ENCODE measurements at places on chromosomes 16 and 17. TPM values are rescaled to one million over a fixed set of nuclear protein-coding genes. Genes with fewer than 3 reads are reported as not detected.

The OTOA gene
- not detected for total RNA-seq

The CSH1 gene
- total RNA-seq, result not detected

The RNU2-1 gene
- 5,534 TPM for total RNA-seq

The BORCS6 gene
- 6.4 TPM for total RNA-seq

GRCh38 chr16:29738514-29738913, 7.3 kb downstream of the C16orf54 start:
- peaks cover 81% of the 10 kb centered on the region for H3K4me1 ChIP-seq
- no peak overlapping the region for H3K4me3 ChIP-seq
- peaks cover 24% of the 10 kb centered on the region for H3K36me3 ChIP-seq
- H3K27ac ChIP-seq, result peak overlapping the region; percentile 87
- H3K27me3 ChIP-seq, result no peaks in the 10 kb centered on the region

- H3K4me3 ChIP-seq, result no peak overlapping the region
- no peak for DNase-seq
Observed at GRCh38 chr17:49471089-49471683, 23.9 kb upstream of the NGFR start.

DNA sequence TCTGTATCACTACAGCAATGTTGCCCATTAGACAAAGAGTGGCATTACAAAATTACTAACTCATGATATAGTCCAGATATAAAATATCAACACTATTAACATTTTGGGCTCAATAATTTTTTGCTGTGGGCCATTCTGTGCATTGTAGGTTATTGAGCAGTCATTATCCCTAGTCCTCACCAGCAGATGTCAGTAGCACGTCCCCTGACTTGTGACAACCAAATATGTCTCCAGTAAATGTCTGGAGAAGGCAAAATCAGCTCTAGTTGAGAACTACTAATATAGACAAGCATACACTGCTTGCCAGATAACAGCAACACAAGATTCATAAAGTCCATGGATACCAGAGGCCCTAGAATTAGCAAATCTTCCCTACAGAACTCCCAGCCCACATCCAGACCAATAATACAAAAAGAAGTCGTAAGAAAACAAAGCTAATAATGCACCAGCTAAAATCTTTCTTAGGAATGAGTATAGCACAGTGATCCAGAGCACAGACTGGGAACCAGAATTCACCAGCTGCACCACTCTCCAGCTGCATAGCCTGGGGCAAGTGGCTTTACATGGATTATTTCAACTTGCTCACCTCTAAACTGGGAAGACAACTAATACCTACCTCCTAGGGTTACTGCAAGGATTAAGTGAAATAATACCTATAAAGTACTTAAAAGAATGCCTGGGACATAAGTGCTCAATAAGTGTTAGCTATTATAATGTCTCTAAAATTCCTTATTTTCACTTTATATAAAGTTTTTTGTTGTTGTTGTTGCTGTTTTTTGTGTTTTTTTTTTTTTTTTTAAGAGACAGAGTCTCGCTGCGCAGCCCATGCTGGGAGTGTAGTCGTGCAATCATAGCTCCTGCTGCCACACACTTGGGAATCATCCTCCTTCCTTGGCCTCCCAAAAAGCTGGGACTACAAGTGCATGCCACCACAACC, 23.7 kb downstream of the HELZ start:
- DNase-seq, result no peak
- H3K4me1 ChIP-seq, result peaks cover 8% of the 10 kb centered on the region
- no peaks in the 10 kb centered on the region for H3K27me3 ChIP-seq
- H3K36me3 ChIP-seq, result peaks cover 40% of the 10 kb centered on the region
- no peak overlapping the region for H3K27ac ChIP-seq

The TEKT5 gene
- not detected for total RNA-seq

The DHRS7C gene
- not detected for total RNA-seq

DNA sequence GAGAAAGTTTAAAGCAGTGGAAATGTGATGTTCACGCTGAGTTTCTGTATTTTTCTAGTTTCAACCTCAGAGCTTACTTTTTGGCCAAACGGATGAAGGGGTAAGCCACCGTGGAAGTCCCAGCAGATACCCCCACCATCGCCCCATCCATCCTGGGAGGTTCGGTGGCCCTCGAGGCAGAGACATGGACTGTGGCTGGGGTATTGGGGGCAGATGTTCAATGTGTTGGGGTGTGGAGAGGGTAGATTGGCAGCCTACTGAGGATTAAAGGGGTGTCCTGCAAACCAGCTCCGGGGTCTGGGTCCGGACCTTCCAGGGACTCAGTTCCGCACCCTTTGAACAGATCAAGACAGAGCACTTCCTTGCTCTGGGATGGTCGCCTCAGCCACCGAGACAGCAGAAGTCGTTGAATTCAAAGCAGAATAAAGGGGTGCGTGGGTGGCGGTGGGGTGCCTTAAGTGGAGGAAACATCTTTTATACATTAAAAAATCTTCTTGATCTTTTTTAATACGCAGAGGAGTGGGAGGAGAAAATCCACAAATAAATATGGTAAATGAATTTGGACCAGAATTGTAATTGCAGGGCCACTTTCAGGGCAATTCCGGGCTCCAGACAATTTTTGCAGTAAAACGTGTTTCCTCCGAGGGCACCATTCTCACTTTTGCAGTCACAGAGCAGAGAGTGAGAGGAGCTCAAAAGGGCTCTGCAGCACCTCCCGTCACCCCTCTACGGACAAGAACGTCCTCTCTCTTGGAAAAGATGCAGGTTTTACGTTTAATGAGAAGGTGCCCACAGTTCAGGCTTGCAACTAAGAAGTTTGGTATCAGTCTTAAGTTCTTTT, 8.2 kb upstream of the CBX8 start:
- peaks cover 68% of the 10 kb centered on the region for H3K4me1 ChIP-seq
- H3K27ac ChIP-seq, result no peak overlapping the region

DNA sequence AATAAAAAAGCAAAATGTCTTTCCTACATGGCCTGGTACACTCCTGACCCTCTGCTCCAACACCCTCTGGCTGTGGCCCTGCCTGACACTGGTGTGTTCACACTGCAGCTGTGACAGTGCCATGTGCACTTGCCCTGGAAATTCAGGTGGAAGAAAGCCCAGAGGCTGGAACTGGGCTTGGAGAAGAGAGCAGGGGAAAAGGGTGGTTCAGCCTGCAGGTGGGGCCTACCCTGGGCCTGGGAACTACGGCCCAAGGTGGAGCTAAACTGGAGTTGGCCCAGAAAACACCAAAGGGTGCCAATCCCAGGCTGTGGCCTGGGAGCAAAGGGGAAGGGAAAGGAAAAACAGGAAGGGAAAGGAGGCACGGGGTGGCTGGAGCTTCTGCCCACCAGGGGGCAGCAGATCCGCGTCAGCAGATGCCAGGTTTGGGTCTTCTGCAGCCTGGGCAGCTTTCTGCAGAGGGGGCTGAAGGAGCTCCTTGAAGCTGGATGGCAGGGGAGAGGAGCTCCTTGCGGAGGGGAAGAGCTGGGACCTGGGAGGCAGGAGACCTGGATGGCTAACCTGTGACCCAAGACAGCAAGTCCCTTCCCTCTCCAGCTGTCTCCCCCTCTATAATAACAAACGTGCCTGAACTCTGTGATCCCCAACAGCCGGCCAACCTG, 15.4 kb upstream of the CTCF start:
- peak overlapping the region; percentile 44 for H3K4me3 ChIP-seq
- H3K36me3 ChIP-seq, result peaks cover 25% of the 10 kb centered on the region
- DNase-seq, result peak; percentile 69
- no peaks in the 10 kb centered on the region for H3K27me3 ChIP-seq
- peaks cover 51% of the 10 kb centered on the region for H3K4me1 ChIP-seq
- peak overlapping the region; percentile 72 for H3K27ac ChIP-seq

The LRRC37B gene
- total RNA-seq, result 75.2 TPM

GRCh38 chr17:38742411-38743308, 5.5 kb downstream of the PCGF2 start:
- H3K4me1 ChIP-seq, result peaks cover 13% of the 10 kb centered on the region
- H3K36me3 ChIP-seq, result no peaks in the 10 kb centered on the region
- H3K27me3 ChIP-seq, result peaks cover 22% of the 10 kb centered on the region
- no peak overlapping the region for H3K4me3 ChIP-seq

The PIEZO1 gene
- total RNA-seq, result 142 TPM

- H3K27ac ChIP-seq, result no peak overlapping the region
- H3K36me3 ChIP-seq, result peaks cover 73% of the 10 kb centered on the region
- H3K4me3 ChIP-seq, result no peak overlapping the region
- no peaks in the 10 kb centered on the region for H3K4me1 ChIP-seq
Observed at GRCh38 chr17:28616281-28616680, 2.3 kb upstream of the RSKR start.

The TBC1D3B gene
- 1.6 TPM for total RNA-seq

DNA sequence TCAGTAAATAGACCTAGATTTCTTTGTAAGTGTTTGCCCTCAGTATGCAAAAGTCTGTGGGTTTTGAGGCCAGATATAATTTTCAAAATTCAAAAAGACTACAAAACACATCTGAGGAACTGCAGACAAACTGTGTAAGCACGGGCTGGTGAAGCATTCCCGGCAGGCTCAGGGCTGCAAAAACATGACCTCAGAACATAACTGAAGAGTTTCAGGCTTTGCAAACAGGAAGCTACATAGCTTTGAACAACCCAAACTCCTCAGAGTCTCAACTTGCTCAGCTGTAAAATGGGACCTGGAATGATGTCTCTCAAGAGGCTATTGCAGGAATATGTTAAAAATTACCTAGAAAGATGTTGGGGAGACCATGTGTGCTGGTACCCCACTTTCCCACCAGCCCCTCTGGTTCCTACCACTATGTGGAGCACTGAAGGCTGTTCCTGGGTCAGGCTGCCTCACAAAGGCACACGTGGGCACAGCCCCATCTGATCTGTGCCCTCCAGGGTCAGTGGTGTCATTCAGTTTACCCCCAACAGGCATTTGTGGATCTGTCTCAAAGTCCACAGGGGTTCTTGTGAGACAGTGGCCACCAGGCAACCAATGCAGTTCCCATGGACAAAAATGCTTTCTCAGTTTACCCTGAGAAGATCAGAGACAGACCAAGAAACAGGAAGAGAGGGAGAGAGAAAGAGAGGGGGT, 72.9 kb downstream of the CREBBP start:
- no peaks in the 10 kb centered on the region for H3K27me3 ChIP-seq
- peaks cover 62% of the 10 kb centered on the region for H3K4me1 ChIP-seq
- H3K4me3 ChIP-seq, result no peak overlapping the region
- no peak for DNase-seq
- no peak overlapping the region for H3K27ac ChIP-seq

GRCh38 chr17:55763856-55764255, 13.0 kb downstream of the PCTP start:
- peaks cover 5% of the 10 kb centered on the region for H3K36me3 ChIP-seq
- H3K27ac ChIP-seq, result no peak overlapping the region
- no peaks in the 10 kb centered on the region for H3K4me1 ChIP-seq
- DNase-seq, result peak; percentile 22
- no peaks in the 10 kb centered on the region for H3K27me3 ChIP-seq

GRCh38 chr17:79630821-79631639, 20.2 kb upstream of the RBFOX3 start:
- peaks cover 27% of the 10 kb centered on the region for H3K27me3 ChIP-seq
- H3K27ac ChIP-seq, result no peak overlapping the region
- DNase-seq, result no peak
- no peaks in the 10 kb centered on the region for H3K4me1 ChIP-seq

- no peaks in the 10 kb centered on the region for H3K4me1 ChIP-seq
- no peaks in the 10 kb centered on the region for H3K27me3 ChIP-seq
- DNase-seq, result no peak
- no peak overlapping the region for H3K4me3 ChIP-seq
- H3K27ac ChIP-seq, result no peak overlapping the region
- peaks cover 3% of the 10 kb centered on the region for H3K36me3 ChIP-seq
Observed at GRCh38 chr17:9444687-9445086, 130.9 kb downstream of the STX8 start.

- no peaks in the 10 kb centered on the region for H3K36me3 ChIP-seq
- no peak for DNase-seq
- no peaks in the 10 kb centered on the region for H3K27me3 ChIP-seq
Observed at GRCh38 chr17:73492125-73492820, 152.0 kb downstream of the SDK2 start.

- H3K36me3 ChIP-seq, result no peaks in the 10 kb centered on the region
Observed at GRCh38 chr17:46819906-46820351, 1.4 kb upstream of the WNT3 start.

- H3K36me3 ChIP-seq, result no peaks in the 10 kb centered on the region
- peaks cover 36% of the 10 kb centered on the region for H3K4me1 ChIP-seq
- H3K27me3 ChIP-seq, result no peaks in the 10 kb centered on the region
- no peak for DNase-seq
- H3K4me3 ChIP-seq, result no peak overlapping the region
Observed at GRCh38 chr17:35804658-35805192, 4.6 kb upstream of the TAF15 start.

GRCh38 chr17:204427-205147, 23.1 kb upstream of the DOC2B start:
- no peak for DNase-seq
- peaks cover 4% of the 10 kb centered on the region for H3K27me3 ChIP-seq
- H3K36me3 ChIP-seq, result no peaks in the 10 kb centered on the region
- no peak overlapping the region for H3K27ac ChIP-seq

- H3K27ac ChIP-seq, result no peak overlapping the region
- no peaks in the 10 kb centered on the region for H3K36me3 ChIP-seq
- H3K4me1 ChIP-seq, result no peaks in the 10 kb centered on the region
Observed at GRCh38 chr17:6021011-6021400, 49.2 kb upstream of the WSCD1 start.

DNA sequence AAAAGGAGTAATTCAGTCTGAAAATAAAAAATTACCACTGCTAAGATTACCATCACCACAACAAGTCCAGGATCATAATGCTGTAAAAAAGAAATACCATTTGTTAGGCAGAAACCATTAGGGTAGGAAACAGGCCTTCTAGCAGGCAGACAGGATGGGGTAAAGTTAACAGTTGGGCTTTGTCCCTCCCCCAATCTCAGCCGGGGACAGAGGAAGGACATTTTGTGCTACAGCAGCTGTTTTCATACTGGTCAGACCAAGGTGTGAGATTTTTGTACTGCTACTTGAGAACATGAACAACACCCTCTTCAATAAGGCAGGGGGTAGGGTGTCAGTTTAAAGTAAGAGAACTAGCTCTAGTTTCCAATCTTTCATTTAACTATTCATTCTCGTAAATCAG, 49.2 kb upstream of the ITGA2B start:
- H3K27ac ChIP-seq, result no peak overlapping the region
- H3K4me3 ChIP-seq, result no peak overlapping the region
- H3K36me3 ChIP-seq, result peaks cover 34% of the 10 kb centered on the region
- peaks cover 5% of the 10 kb centered on the region for H3K4me1 ChIP-seq
- no peaks in the 10 kb centered on the region for H3K27me3 ChIP-seq
- no peak for DNase-seq

- H3K4me1 ChIP-seq, result peaks cover 40% of the 10 kb centered on the region
- no peaks in the 10 kb centered on the region for H3K27me3 ChIP-seq
- no peak overlapping the region for H3K4me3 ChIP-seq
- no peak overlapping the region for H3K27ac ChIP-seq
Observed at GRCh38 chr17:29718446-29719039, 95.8 kb upstream of the CORO6 start.

- H3K27me3 ChIP-seq, result no peaks in the 10 kb centered on the region
- no peak for DNase-seq
- H3K4me1 ChIP-seq, result no peaks in the 10 kb centered on the region
- no peak overlapping the region for H3K4me3 ChIP-seq
- no peaks in the 10 kb centered on the region for H3K36me3 ChIP-seq
- H3K27ac ChIP-seq, result no peak overlapping the region
Observed at GRCh38 chr17:76801706-76802105, 63.8 kb downstream of the MFSD11 start.

DNA sequence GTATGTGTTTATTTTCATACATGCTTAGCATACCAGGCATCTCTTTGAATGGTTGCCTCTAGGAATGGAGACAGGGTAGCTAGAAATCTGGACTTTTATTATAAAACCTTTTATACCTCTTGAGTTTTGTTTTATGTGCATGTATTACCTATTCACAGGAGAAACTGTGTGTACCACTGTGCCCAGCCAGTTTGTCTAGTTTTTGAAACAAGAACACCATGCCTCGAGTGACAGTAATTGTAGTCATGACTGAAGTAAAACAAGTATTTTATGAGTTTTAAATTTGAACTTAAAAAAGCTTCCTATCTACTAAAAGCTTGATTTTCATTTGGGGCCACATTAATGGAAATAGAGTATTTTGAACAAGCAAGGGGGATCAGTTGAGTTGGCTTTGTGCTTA, 57.4 kb downstream of the SNTB2 start:
- H3K27ac ChIP-seq, result no peak overlapping the region
- peaks cover 7% of the 10 kb centered on the region for H3K36me3 ChIP-seq
- no peak overlapping the region for H3K4me3 ChIP-seq
- no peaks in the 10 kb centered on the region for H3K4me1 ChIP-seq
